ENCODE measurements at places on chromosomes 7 and 10.

GRCh38 chr10:32002531-32002930, 53.7 kb downstream of the KIF5B start:
- H3K4me1 ChIP-seq = no peaks in the 10 kb centered on the region
- H3K27ac ChIP-seq = no peak overlapping the region
- no peaks in the 10 kb centered on the region for H3K27me3 ChIP-seq
- H3K4me3 ChIP-seq = no peak overlapping the region
- DNase-seq = no peak
- peaks cover 15% of the 10 kb centered on the region for H3K36me3 ChIP-seq

DNA sequence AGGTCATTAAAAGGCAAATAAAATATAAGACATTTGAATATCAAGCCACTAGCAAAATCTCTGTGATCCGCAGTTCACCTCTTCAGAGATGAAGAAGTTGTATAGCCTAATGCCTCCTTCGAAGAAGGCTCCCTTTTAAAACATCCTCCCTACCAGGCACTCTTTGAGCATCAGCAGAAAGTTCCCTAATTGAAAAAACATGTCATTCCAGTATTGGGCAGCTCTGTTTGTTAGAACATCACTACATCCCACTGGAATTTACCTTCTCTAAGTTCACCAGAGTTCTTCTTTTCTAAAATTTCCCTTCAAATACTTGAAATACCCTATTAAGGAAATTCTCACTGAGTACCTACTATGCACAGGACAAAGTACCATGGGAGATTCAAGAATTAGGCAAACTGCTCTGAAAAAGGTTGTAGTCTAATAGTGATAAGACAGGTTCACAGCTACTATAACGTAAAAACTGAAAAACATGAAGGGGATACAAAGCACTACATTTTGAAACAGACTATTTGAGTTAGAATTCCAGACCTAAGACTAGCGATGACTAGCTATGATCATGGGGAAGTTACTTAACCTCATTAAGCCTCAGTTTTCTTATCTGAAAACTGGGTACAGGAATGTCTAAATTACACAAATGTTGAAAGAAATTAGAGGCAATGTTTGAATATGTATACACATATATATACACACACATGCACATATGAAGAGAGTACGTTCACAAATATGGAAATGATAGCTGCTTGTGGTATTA, 128.7 kb downstream of the ELAPOR2 start:
- no peak overlapping the region for H3K4me3 ChIP-seq
- peaks cover 5% of the 10 kb centered on the region for H3K4me1 ChIP-seq
- H3K36me3 ChIP-seq = no peaks in the 10 kb centered on the region
- no peak overlapping the region for H3K27ac ChIP-seq
- DNase-seq = no peak

DNA sequence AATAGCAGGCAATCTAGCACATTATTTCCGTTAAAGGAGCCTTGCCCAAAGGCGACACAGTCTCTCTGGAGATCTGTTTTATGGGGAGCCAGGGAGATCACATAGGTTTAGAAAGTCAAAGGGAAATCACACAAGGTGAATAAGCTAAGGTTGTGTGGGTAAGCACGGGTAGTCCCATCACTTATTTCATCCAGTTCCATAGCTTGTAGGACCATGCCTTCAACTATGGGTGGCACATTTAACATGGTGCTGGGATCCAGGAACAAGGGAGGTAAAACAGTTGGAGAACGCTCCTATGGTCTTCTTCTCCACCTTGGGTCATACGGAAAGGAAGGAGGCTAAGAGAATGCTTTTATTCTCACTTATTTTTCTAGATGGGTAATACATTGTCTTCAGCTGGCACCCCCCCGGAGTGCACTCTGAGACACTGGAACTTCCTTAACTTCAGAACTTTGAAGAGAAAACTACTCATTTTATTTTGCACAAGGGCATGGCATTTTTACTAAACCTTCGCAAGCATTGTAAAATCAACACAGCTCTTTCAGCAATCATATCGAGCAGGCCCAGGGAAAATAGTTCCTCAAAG, 435.4 kb downstream of the KIF20B start:
- no peak overlapping the region for H3K4me3 ChIP-seq
- H3K36me3 ChIP-seq = no peaks in the 10 kb centered on the region
- no peaks in the 10 kb centered on the region for H3K4me1 ChIP-seq
- DNase-seq = no peak
- H3K27me3 ChIP-seq = no peaks in the 10 kb centered on the region

GRCh38 chr7:101815826-101816594, 1.4 kb upstream of the CUX1 start:
- H3K27me3 ChIP-seq = no peaks in the 10 kb centered on the region
- peaks cover 48% of the 10 kb centered on the region for H3K4me1 ChIP-seq
- peak overlapping the region; percentile 39 for H3K4me3 ChIP-seq
- no peaks in the 10 kb centered on the region for H3K36me3 ChIP-seq
- peak overlapping the region; percentile 95 for H3K27ac ChIP-seq

GRCh38 chr7:159122276-159122675, 22.4 kb downstream of the VIPR2 start:
- no peak for DNase-seq
- no peaks in the 10 kb centered on the region for H3K36me3 ChIP-seq
- no peaks in the 10 kb centered on the region for H3K4me1 ChIP-seq

DNA sequence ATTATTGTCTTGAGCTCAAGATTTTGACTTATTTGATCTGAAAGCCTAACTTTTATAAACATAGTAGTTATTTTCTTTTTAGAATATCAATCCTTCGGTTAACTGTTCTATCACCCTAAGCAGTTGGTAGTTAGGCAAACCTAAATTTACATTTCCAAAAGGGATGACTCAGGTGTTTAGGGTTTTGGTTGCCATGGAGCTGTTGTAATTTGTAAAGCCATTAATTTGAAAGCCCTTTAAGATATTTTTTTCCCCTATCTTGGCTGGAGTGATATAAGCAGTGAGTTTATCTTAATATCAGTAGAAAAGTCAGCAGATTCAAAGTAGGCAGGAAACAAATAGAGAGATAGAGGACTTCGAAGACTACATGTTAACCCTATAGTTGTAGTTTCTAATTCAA, 1472.6 kb upstream of the CELF2 start:
- H3K27ac ChIP-seq = no peak overlapping the region
- no peak overlapping the region for H3K4me3 ChIP-seq
- no peaks in the 10 kb centered on the region for H3K27me3 ChIP-seq
- no peak for DNase-seq
- H3K4me1 ChIP-seq = no peaks in the 10 kb centered on the region
- H3K36me3 ChIP-seq = no peaks in the 10 kb centered on the region

GRCh38 chr7:35707422-35707821, 12.5 kb upstream of the HERPUD2 start:
- H3K27me3 ChIP-seq = no peaks in the 10 kb centered on the region
- H3K36me3 ChIP-seq = no peaks in the 10 kb centered on the region
- DNase-seq = no peak
- H3K4me1 ChIP-seq = peaks cover 12% of the 10 kb centered on the region

DNA sequence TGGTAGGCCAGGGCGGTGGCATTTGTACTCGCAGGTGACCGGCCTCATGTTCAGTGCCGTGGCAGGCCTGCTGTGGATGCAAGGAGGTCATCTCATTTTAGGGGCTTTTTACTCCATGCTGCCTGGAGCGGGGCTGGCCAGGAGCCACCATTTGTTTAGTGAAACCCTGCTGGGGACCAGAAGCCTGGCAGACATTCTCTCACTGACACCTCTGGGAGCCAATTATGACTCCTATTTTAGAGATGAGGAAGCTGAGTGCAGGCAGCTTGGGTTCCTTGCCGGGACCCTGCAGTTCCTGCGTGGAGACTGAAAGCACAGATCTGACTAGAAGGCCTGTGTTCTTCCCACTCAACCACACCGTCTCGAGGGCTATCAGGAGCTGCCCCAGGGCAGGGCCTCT, 186.6 kb downstream of the FANK1 start:
- DNase-seq = no peak
- no peaks in the 10 kb centered on the region for H3K27me3 ChIP-seq
- no peaks in the 10 kb centered on the region for H3K36me3 ChIP-seq
- H3K27ac ChIP-seq = no peak overlapping the region
- H3K4me1 ChIP-seq = no peaks in the 10 kb centered on the region

DNA sequence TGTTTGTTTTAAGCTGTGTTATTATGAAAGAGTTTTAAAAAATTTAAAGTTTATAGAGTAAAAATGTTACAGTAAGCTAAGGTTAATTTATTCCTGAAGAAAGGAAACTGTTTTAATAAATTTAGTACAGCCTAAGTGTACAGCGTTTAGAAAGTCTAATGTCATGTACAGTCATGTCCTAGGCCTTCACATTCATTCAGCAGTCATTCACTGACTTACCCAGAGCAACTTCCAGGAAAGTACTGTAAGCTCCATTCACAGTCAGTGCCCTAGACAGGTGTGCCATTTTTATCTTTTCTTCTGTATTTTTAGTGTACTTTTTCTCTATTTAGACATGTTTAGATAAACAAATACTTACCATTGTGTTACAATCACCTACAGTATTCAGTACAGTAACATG, 126.8 kb downstream of the TPK1 start:
- H3K4me3 ChIP-seq = no peak overlapping the region
- no peaks in the 10 kb centered on the region for H3K4me1 ChIP-seq
- no peaks in the 10 kb centered on the region for H3K27me3 ChIP-seq
- H3K27ac ChIP-seq = no peak overlapping the region
- no peak for DNase-seq

DNA sequence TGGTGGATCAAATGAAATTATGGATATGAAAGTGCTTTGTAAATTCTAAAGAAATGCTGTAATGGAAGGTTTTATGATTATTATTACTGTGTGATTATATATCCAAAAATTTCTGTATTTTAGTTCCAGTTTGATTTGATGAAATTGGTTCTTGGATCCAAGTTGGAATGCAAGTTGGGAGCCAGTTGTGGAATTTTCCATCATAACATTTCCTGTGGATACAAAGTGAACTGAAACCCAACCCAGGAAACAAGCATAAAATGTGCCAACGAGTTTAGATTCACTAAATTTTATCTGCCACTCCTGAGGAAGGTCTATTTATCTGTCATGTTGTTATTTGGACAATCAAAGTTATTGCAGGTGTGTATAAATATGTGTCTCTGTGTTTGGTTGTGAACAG, 131.4 kb upstream of the MDFIC start:
- no peaks in the 10 kb centered on the region for H3K27me3 ChIP-seq
- no peaks in the 10 kb centered on the region for H3K4me1 ChIP-seq
- no peaks in the 10 kb centered on the region for H3K36me3 ChIP-seq
- H3K4me3 ChIP-seq = no peak overlapping the region
- H3K27ac ChIP-seq = no peak overlapping the region

DNA sequence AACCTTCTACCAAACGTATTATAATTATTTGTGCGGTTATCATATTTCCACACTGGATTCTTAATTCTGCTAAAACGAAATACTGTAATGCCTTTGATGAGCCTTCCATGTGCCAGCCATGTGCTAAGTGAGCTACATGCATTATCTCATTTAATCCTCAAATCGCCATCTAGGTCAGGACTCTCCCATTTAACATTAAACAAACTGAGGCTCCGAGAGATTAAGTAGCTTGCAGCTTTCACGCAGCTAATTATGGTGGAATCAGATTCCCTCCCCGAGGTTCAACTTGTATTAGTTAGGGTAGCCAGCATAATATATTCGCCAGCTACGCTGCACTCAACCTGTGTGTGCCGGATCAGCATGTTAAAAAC, 798 bp upstream of the TSPAN33 start:
- no peak overlapping the region for H3K4me3 ChIP-seq
- H3K36me3 ChIP-seq = no peaks in the 10 kb centered on the region
- DNase-seq = no peak
- H3K4me1 ChIP-seq = peaks cover 15% of the 10 kb centered on the region

- H3K27ac ChIP-seq = peak overlapping the region; percentile 57
- no peaks in the 10 kb centered on the region for H3K36me3 ChIP-seq
- no peak overlapping the region for H3K4me3 ChIP-seq
Measured at GRCh38 chr10:78938695-78939672, 129.8 kb upstream of the ZMIZ1 start.
